ENCODE measurements at places on chromosomes 1 and 21. TPM values are rescaled to one million over a fixed set of nuclear protein-coding genes. Genes with fewer than 3 reads are reported as not detected.

- no peak for DNase-seq
Observed at GRCh38 chr1:64917907-64918306, 48.4 kb downstream of the JAK1 start.

DNA sequence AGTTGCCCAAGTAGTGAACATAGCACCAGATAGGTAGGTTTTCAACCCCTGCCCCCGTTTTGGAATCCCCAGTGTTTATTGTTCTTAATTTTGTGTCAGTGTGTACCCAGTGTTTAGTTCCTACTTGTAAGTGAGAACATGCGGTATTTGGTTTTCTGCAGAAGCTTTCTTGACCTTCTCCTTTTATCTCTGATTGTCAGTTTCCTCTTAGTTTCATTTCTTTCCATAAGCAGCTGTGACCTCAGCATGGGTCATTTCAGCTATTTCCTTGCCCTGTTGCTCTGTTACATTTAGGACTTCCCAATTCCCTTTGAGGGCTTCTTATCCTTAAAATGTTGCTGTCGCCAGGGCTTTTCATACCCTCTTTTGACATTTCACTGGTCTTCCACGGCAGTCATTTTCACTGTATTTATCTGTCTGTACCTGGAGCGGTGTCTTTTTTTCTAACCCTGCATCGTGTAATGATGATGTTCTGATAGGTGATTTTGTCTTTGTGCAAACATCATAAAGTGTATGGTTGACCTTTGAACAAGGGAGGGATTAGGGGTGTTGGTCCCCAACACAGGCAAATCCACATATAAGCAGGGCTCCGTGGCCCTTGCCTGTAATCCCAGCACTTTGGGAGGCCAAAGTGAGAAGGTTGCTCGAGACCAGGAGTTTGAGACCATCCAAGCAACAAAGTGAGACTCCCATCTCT lies 15.0 kb downstream of the ITSN1 start:
- no peak for DNase-seq

DNA sequence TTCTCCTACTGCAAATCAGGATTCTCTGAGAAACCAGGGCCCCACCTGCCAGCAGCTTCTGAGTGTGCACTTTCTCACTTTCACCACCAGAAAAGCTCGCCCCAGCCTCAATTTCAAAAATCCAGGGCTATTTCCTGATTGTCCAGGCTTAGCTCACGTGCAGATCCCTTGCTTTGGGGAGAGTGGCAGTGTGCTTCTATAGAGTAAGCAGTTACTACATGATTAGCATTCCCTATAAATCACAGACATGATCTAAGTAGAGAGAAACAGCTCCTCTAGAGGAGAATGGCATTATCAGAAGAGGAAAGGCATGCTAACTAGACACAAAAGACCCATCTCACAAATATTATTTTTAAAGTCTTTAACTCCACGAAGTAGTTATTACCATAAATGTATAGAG lies 456.0 kb upstream of the PKN2 start:
- DNase-seq = no peak

DNA sequence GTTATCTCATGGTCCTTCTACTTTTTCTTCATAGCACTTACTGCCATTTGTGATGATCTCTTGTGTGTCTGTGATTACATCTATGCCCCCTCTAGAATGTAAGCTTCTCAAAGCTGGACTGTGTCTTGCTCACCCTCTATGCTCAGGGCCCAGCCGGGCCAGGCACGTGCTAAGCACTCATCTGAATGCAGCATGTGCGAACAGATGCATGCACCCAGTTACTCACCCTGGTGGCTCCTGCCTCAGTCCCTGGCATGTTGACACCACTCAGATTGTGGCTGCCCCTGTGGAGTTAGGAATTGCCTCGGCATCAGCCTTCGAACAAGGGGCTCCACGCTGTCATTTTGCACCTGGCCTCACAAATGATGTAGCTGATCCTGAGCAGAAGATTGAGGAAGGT lies 19.6 kb upstream of the PABPC4 start:
- DNase-seq = no peak

GRCh38 chr1:162029157-162029556 lies 5.5 kb upstream of the OLFML2B start:
- DNase-seq = no peak

DNA sequence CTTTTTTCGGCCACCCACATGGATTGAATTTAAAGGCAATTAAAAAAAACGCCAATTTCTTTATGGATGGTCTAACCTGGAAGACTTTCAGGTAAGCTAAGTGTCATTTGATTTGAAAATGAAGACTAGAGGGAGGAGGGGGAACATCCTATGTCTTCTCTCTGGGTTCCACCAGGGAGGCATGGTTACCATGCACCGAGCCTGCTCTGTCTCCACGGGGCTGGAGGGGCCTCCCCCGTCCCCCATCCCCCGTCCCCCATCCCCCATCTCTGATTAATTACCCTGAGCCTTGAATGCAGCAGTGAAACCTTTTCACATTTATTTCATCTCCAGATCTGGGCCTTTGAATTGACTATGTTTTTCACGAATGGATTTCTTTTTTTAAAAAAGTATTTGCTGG lies 135.1 kb downstream of the TLR5 start:
- DNase-seq = no peak

DNA sequence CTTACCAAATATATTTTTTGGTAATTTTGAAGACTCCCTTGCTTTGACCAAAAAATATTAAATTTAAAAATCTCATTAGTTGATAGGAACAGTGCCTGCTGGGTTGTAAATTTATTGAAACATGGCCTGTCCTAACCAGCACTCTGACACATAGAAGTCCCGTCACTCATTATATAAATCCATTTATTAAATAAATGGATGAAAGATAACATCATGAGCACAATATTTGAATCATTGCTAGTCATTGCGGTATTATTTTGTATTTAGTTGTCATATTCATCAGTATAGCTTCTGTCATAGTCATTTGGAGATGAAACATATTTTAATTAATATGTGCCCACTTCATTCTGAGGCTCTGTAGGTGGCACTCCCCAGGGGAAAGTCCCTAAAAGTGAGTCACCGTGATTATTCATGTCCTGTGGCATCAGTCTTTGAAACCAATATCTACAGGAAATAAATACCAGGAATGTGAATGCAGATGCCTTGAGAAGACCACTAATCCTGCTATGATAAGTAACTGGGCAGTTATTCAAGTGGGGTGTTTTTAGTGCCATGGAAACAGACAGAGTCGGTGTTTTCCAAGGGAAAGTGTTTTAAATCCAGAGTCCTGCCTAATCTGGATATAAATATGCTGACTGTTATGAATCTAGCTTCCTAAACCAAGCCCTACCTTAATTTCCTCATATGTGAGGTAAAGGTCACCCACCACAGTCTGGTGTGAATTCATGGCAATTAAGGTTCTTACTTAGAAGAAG lies 302.0 kb downstream of the DUSP10 start:
- peak; percentile 100 for DNase-seq

DPT gene
- not detected for total RNA-seq

RGS7 gene
- total RNA-seq = 16.5 TPM
